Large intestine (tissue), 12 donors: ENCODE measurements at places on chromosomes 5 and 9.
A peak's percentile ranks its signal among the peaks of the same experiment; 100 is the strongest.

- no peak for DNase-seq
These were observed 9.7 kb downstream of the SPATA9 start for GRCh38 chr5:95673081-95673480.

- DNase-seq: no peak
These were observed 217.5 kb upstream of the TNC start for GRCh38 chr9:115335439-115335838.

GRCh38 chr5:53302529-53302928 lies 177.9 kb upstream of the FST start:
- DNase-seq: no peak

DNA sequence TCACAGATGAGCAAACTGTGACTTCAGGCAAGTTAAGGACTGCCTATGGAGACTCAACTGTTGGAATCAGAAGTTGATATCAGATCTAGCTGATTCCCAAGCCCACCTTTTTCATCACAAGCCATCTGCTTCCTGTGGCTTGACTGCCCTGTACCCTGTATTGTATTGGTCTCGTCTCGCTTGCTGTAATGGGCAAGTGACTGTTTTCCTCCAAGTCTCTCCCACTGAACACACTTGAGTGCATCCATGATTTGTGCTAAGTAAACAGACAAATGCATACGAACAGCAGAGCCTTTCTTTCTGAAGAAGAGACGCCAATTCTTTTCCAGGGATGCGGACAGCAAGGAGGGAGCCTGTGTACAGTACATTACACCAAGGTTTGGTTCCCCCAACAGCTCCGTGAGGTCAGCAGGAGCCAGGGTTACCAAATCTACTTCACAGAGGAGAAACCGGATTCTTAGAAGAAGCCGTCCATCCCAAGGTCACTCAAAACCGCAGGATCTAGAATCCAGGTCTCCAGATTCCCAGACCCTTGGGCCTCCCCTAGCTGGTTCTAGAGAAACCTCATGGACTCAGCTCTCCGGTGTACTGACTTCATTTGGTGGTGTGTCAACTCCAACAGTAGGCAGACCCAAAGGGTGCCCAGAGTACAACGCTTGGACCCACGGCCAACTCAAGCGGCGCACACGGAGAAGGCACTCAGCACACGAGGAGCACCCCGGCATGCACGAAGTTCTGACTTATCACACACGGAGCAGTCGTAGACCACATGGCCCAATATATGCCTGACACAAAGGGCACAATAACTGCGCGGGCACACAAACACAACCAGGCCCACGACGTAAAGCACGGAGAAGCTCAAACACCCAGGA lies 1.1 kb downstream of the BAG1 start:
- DNase-seq: no peak

DNA sequence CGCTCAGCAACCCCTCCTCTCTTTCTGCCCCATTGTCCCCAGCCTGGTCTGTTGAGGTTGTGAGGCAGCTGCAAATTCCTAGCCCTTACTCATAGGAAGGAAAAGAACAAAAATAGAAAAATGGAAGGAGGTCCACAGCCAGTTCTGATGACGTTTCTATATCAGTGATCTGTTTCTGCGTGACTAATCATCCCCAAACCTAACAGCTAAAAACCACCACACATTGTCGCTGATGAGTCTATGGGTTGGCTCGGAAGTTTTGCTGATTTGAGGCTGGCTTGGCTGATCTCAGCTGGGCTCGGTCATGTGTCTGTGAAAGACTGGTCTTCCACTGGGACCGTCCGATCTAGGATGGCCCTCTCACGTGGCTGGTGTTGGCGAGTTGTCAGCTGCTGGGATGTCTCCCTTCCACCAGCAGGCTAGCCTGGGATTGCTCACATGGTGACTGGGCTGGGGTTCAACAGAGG lies 200.6 kb upstream of the ZNF618 start:
- no peak for DNase-seq

GRCh38 chr5:10334831-10335230 lies 18.7 kb upstream of the MARCHF6 start:
- no peak for DNase-seq

DNA sequence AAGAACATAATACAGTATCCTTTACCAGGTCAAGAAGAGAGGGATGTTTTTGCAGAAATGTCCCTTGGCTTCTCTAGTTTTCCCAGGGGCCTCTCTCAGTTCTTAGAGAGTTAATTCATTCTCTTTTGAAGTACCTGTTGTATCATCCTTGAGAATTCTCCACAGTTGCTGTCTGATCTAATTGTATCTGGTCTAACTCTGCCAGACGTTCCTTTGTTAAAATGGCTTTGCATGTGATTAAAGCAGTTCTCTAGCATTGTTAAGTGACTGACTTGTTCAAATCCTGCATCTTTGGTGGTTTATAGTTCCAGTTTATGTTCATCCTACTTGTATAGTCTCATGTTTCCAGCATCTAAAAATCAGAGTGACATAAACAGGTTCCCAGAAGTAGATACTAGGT lies 65.0 kb downstream of the KIAA1958 start:
- no peak for DNase-seq

GRCh38 chr5:35780236-35780635 lies 76.5 kb upstream of the IL7R start:
- no peak for DNase-seq

GRCh38 chr9:138104251-138105122 lies 226.9 kb downstream of the CACNA1B start:
- DNase-seq: no peak

GRCh38 chr5:169757016-169757415 lies 119.9 kb downstream of the DOCK2 start:
- no peak for DNase-seq

- DNase-seq: no peak
These were observed 80.4 kb downstream of the LHFPL2 start for GRCh38 chr5:78568212-78568611.

DNA sequence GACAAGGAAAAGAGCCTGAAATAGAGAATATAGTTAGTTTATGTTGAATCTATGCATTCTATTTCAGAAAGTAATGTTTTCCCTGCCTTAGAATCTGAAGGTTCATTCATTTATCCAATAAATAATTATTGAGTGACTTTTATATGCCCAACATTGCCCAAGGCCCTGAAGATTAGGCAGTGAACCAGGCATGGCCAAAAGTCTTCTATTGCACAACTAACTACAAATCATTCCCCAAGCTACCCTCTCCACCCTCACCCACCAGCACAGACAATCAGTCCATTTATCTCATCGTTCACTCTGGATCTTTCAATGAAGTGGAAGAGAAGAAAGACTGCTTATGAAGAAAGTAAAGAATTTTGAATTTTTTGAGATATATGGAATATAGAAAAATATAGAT lies 268.4 kb downstream of the PLK2 start:
- DNase-seq: no peak

- DNase-seq: no peak
These were observed 272.0 kb downstream of the ARHGAP26 start for GRCh38 chr5:143041972-143042770.

DNA sequence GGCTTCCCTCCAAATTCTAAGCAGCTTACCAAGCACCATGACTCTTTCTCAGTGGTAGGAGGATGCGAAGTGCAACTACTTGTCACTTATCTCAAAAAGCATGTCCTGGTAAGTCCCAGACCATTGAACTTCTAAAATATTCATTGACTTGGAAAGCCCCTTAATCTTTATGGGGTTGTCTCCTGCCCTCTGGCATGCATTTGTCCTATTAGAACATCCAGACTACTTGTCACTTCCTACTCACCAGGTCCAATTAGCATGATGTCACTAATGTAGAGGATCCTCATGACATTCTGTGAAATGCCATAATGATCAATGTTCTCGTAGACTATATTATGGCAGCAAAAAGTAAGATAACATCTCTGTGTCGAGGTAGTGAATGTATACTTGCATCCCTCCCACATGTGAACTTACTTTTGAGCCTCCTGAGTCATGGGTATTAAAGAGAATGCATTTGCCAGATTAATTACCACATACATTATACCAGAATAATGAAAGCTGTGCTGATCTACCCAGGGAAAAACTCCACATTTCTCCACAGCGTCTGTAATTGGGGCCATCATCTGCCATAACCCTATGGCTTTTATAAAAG lies 63.5 kb upstream of the RAD23B start:
- no peak for DNase-seq

GRCh38 chr5:43096916-43097315 lies 23.8 kb upstream of the ZNF131 start:
- DNase-seq: no peak

GRCh38 chr5:101955891-101956290 lies 340.2 kb downstream of the SLCO4C1 start:
- DNase-seq: no peak

DNA sequence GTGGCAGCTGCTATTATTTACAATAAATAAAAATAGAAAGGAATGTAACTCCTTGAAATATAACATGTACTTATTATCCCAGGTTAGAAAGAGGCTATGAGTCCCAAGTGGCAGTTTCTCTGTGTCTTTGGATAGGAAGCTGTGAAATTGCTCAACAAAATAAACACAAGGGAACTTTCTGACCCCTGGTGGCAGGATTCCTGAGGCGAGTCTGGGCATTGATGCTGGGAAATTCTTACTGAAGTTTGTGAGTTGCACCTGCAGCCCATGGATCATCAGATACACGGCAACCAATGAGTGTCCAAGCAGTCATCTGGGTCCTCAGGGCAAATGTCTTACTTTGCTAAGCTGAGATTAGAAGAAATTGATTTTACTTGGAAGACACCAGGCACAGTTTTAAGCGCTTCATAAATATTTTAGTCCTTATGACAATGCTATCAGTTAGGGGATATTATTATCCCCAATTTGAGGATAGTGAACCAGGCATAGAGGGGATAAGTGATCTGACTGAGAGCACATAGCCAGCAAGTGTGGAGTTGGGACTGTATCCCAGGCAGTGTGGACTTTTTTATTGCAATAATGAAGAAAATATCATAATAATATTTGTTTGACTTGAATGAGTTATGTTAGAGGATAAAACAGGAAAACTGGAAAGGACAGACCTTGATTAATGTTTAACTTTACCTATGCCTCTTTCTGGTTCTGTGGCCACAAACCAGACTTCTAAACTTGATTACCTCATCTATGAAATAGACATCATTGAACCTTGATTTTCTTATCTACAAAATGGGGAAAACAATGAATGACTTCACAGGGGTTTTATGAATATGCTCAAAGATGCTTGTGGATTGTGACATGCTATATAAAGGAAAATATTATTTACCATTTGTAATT lies 265.5 kb upstream of the ADAMTSL1 start:
- peak; percentile 79 for DNase-seq

- no peak for DNase-seq
These were observed 175.7 kb downstream of the FBN2 start for GRCh38 chr5:128362370-128362769.

GRCh38 chr9:98150164-98150563 lies 31.1 kb upstream of the TRIM14 start:
- DNase-seq: peak; percentile 73

GRCh38 chr9:130111786-130112537 lies 58.3 kb downstream of the GPR107 start:
- no peak for DNase-seq

DNA sequence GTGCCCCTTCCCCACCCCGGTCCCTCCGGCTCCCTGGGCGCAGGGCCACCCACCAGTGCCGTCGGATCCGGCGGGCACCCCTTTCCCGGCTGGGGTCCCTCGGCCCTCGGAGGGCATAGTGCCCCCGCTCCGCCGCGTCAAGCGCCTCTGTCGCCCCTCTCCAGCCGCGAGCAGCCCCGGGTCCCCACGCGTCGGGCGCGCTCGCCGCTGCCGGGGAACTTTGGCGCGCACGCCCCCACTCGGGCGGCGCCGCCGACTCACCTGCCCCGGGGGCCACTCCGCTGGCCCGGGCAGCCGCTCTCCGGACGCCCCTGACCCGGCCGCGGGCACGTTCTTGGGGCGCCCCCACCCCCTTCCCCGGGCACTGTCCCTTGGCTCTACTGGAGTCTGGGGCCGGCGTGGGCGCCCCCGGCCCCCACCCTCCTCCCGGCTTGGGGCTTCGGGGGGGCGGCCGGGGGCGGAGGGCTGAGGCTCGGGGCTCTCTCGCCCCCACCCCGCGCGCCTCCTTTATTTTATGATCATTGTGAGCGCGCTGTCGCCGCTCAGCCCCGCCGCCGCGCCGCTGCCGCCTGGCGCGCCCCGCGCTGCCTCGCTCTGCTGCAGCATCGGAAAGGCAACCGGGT lies 1.1 kb upstream of the FAM78A start:
- no peak for DNase-seq

- DNase-seq: no peak
These were observed 10.5 kb downstream of the IRF1 start for GRCh38 chr5:132480042-132480441.
